ENCODE measurements at places on chromosomes 16 and 17.

GRCh38 chr17:58252141-58252540, 13.8 kb downstream of the LPO start:
- no peak for DNase-seq

DNA sequence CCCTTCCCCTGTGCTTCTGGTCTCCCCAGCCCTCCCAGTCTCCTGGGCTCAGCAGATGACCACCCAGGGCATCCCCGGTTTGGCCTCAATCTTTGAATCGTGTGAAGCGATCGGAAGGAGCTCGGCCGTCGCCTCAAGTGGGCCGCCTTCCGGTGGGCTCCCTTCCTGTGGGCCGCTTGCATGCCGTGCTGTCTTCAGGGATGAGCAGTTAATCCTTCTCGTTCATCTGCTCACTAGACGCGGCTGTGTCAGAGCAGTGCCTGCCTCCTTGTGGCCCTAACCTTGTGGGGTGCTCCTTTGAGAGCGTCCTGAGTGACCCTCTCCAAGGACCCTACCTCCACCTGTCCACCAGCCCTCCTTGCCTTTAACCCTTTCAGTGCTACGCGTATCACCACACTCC, 40.4 kb downstream of the BAIAP2 start:
- no peak for DNase-seq

DNA sequence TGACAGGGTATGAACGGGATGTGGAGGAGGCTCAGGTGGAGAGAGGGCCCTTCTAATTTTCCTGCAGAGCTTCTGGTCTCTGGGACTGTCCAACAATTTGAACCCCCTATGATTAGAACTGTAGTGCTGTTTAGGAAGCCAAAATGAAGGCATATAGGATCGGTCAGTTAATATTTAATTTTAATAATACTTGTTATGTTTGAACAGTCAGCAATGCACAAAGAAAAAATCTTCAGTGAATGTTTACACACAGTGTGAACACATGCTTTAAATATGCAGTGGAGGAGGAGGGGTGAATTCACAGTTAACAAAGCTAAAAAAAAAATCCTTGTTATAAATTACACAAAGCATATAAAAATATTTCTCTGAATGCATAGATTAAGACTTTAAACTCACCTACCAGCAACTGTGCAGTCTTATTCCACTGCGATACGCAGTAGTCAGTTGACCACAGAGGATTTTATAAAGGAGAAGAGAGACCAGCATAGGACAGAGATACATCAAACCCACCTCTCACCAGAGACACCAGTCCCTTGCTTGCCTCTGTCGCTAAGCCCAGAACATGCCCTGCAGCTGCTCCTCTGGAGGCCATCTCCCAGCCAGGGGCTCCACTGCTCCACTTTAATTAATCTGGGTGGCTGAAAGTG, 14.6 kb downstream of the ANKRD40 start:
- no peak for DNase-seq

DNA sequence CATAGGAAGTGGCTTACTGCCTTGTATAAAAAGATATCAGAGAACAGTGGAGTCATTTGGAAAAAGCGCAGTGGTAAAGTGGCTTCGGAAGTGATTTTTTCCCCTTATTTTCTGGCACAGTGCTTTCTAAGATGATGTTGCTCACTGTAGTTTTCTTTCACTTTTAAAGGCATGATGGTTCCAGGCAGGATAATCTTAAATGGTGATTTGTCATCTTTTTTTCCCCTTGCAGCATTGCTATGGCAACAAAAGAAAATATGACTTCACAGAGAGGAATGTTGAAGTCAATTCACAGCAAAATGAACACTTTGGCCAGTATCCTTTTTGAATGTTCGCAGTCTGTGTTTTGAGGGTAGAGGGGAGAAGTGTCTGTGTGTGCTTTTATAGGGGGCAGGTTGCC, 42.5 kb downstream of the GOSR1 start:
- no peak for DNase-seq

DNA sequence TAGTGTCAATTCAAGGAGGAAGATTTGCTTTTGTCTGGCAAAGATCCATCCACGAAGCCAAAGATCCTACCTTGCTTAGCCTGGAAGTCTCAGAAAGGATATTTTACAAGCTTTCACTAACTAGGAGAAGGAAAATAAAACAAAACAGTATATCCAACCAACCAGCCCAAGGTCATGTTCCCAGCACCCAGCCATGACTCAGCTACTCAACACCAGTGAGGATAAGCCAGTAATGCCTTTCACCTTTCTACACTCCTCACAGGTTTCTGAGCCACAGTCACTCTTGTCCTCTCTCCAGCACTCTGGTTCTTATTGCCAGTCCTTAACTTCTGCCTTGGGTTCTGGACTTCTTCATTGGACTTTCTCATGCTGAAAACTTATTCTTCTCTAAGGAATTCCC, 116.2 kb downstream of the CDH11 start:
- no peak for DNase-seq

- no peak for DNase-seq
These were observed 9.8 kb downstream of the TMEM208 start for GRCh38 chr16:67236563-67237395.

DNA sequence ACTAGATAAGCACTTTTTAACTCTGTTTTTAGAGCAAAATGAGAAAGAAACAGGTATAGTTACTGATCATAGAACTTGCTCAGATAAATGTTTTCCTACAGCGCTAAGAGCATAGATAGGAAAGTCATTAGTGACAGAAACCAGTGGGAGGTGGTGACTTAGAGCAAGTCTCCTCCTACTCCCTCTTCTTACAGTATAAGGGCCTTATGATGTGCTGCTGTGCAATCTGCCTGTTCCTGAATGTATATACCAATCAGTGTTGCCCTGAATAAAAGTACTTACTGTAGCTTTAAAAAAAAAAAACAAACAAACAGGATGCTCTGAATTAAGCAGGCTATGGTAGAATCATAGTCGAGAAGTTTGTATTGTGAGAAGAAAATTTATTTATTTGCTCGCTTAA, 23.3 kb upstream of the RASL10B start:
- no peak for DNase-seq

DNA sequence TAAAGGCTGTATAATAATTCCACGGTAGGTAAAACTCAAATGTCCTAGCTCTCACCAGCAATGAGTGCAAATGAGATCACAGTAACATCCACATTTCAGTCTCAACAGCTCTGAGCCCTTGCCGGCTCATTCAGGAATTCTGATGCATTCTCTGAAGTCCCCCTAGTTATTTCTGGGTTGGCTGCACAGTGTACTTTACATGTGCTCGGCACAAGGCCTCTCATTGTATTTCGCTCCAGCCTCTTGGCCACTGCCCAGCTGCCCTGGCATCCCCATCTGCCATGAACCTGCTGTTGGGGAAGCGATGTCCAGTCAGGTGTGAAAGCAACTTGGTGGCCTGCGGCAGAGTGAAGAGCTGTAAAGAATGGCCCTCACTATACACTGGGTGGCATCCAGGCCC, 14.3 kb downstream of the PRCD start:
- DNase-seq: peak; percentile 71
